ENCODE measurements at places on chromosomes 11 and 22.

DNA sequence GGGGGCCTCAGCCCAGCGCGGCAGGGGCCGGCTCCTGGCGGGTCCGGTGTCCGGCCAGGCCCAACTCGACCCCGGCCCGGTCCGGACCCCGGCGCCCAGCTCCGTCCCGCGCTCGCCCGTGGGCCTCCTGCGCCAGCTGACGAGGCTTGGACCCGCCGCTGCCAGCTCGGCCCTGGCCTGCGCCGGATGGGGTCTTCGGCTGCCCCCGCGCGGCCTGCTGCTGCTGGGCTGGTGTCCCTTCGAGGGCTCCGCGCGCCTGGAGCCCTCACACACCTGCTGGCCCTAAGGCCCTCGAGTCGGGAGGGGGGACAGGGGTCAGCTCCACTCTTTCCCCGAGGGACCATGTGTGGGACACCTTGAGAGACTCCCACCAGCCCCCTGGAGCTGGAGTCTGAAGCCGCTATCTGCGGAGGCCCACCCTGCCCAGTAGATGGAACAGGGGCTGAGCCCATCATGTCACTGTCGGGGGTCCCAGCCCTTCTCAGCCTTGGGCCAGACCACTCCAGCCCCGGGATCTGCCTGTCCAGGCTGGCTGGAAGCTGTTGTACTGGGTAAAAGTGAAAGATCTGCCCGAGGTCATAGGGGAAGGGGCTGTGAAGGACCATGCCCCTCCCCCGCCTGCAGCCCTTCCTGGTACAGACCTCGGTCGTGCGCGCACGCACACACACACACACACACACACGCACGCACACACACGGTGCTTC lies 768 bp upstream of the CDKN1C start:
- peak; percentile 30 for DNase-seq

- DNase-seq, result no peak
Observed at GRCh38 chr11:70397336-70397982, 870 bp upstream of the CTTN start.

- no peak for DNase-seq
Observed at GRCh38 chr11:85805387-85805786, 5.6 kb downstream of the SYTL2 start.

- no peak for DNase-seq
Observed at GRCh38 chr11:87819151-87819550, 356.1 kb downstream of the RAB38 start.

DNA sequence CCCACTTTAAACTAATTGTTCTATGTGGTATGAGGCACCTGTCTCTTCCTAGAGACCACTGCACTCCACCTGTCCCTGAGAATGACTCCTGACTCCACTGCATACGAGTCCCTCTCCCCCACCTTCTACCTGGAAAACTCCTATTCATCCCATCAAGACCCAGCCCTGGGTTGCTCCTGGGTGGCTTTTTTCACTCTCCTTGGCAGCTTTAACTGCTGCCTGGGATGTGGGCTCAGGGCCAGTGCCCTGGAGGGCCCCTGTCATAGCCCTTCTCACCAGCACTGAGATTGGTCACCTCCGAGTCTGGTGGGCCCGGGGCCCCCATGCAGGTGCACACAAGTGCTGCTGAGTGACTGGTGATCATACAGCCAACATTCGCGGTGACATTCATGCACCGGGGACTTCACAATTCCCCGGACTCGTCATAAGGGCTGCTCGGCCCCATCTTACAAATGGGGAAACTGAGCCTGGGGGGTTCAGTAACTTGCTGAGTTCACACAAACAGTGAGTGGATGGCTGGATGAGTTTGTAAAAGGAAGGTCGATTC lies 25.9 kb upstream of the TOLLIP start:
- no peak for DNase-seq

DNA sequence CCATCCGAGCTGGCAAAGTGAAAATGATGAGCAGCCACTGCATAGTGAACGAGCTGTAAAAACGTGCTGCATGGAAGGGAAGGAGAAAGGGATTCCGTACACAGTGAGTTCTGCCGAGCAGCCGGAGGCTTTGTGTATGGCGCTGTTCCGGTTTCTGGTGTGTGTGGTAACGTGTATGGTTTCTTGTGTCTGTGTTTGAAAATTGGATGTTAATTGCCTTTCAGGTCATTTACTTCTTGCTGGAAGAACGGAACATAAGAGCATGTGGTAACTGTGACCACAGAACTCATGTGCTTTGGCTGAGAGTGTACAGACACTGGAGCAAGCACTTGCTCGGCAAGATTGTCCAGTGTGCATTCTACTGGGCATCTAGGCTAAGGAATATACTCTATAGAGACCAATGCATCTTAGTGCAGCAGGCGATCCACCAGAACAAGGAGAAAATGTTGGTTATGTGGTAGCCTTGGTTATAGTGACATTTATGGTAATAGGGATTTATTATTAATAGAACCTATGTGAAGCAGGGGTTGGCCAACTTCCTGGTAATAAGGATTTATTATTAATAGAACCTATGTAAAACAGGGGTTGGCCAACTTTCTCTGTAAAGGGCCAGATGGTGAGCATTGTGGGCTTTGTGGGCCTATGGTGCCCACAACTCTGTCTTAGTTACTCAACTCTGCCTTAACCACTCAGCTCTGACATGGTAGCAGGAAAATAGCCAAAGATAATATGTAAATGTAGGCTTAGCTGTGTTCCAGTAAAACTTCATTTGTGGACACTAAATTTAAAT lies 49.2 kb downstream of the GRAMD1B start:
- DNase-seq, result no peak

GRCh38 chr11:76947800-76948199 lies 86.4 kb upstream of the B3GNT6 start:
- DNase-seq, result no peak

GRCh38 chr11:64081745-64082442 lies 46.2 kb downstream of the FLRT1 start:
- DNase-seq, result no peak

DNA sequence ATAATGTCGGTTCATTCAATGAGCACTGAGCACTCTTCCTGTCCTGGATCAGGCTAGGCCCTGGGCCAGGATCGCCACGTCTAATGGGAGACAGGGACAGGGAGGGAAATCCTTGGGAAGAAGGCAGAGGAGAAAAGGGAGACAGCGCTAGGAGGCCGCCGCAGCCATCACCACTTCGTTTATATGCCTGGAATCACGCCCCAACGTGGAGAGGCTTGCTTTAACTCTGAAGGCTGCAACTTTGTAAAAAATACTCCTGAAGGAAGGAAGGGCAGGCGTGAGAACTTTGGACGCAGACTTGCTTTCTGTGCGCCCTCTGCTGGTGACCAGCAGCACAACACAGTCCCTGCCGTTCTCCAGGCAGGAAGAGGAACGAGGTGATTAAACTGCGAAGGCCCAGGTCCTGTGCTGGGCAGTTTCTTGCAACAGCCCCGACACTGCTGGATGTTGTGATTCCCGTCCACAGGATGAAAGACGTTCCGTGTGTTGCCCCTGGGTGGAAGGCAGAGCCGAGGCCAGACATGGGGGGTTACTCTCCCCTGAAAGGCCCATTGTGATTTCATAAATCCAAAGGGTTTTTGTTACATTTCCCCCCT lies 22.1 kb downstream of the RIBC2 start:
- DNase-seq, result peak; percentile 77

DNA sequence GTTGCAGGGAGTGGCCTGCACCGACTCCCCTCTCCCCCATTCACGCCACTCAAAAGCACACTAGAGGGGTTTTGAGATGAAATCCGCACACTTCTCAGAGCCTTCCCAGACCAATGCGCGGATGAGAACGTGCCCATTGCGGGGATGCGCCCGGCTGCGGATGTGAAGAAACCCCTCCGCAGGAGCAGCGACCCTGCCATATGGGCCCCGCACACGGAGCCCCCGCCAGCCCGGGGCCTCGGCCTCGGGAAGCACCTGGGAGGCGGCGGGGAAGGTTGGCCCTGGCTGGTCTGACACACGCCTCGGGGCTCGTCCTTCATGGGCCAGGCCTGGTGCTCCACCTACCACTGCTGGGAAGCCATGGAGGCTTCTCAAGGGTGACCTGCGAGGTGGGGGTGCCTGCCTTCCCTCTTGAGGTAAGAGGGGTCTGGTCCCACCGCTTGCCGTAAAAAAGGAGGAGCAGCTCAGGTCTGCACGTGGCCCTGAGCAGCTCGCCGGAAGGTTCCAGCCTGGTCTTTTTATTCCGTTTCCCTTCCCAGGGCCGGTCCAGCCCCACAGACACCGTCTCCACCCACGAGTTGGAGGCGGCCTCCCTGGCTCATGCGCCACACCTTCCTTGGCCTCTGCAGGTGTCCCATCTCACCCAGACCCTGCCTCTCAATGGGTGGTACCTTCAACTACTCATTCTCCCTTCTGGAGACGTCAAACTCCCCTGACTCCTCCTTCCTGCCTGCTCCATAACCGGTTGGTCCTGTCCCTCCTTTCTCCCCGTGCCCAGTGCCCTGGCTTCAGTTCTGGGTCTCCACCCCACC lies 39.4 kb downstream of the TRMU start:
- DNase-seq, result no peak

- no peak for DNase-seq
Observed at GRCh38 chr22:49263101-49263500, 564.6 kb downstream of the BRD1 start.

GRCh38 chr11:21561581-21561980 lies 631.3 kb upstream of the ANO5 start:
- no peak for DNase-seq

DNA sequence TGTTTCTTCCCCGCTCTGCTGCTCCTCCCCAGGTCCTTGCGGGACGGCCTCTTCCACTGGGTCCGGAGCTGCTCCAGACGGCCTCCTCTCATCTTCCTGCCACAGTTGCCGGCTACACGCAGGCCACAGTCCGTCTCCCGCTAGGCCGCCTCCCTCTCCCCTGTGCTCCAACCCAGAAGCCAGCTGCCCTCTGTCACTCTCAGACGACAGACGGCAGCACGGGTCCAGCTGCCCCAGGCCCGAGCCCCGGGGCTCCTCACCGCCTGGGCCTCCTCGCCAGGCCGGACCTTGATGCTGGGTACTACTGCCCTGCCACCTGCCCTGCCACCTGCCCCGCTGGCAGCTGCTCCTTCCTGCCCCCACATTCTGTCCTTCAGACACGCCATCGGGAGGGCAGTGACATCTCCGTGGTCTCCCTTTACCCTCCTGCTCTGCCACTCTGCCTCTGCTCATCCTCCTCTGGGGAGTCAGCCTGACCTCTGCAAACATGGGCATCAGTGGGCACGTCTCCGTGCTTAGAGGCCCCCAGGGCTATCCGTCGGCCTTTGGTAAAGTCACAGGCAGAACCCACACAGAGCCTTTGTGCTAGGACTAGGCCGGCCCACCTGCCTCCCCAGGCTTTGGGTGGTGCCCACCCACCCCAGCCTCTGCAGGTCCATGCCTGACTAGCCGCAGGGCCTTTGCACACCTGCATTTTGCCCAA lies 43.1 kb upstream of the TH start:
- DNase-seq, result no peak

- DNase-seq, result peak; percentile 26
Observed at GRCh38 chr22:31488988-31489617, 539 bp downstream of the EIF4ENIF1 start.

DNA sequence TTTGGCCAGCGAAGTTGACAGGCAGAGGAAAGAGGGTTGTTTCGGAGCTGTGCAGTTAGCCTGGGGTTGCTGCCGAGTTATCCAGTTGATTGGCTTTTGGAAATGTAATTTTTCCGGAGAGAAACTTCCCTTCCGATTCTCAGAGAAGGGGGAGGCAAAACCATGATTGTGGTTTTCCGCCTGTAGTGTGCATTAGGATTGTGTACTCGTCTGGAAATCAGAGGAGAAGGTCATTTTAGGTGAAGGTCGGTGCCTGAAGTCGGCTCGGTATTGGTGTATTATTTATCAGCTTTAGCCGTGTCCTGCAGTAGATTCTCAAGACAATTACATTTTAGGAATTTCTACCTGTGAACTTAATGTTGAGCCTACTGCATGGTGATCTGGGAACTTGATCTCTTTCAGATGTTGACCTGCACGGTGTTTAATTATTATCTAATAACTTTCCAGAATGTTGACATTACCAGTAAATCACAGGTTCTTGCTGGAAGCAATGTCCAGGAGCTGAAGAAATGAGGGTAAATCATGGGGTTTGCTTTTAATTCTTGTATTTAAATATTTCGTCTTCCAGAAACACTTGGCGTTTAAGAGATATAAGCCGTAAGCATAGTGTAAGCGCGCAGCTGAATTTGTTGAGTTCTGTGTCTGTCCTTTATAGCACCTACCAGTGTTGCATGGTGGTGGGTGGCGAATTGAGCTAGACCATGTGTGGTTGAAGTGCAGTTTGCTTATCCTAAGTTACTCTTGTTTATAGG lies 1.3 kb downstream of the ARHGEF12 start:
- DNase-seq, result no peak

DNA sequence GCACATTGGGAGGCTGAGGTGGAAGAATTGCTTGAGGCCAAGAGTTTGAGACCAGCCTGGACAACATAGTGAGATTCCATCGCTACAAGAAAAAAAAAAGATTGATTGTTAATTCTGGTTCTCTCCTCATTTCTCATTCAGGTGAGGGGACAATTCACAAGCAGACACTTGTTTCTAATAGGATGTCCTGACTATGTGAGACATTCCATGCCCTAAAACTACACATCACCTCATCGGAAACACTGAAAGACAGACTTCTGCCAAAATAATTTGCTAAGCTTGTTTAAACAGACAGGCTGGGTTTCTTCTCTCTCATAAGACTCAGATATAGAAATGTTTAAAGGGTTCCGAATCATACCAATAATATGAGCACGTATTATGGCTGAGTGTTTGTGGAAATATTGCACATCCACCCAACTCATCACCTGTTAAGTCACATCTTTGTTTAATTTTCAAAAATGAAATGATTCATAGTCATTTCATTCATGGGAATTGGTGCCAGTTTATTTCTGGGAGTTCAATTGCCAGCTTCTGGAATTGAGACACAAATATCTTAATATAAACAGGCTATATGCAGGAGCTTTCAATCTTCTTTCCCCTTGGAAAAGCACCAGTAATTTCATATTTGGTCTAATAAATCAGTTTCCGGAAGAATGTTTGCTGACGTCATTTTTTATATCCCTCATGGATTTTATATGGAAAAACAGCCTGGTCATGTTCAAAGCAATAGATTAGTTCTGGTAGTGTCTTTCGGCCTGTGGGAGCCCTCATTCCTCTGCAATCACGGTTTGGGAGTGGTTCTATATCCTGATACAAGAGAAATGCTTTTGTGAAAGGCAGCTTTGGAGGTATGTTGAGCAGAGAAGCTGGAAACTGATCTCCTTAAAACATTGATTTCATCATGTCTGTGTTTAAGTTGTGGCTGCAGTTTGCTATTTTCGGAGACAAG lies 87.0 kb downstream of the BDNF start:
- no peak for DNase-seq

DNA sequence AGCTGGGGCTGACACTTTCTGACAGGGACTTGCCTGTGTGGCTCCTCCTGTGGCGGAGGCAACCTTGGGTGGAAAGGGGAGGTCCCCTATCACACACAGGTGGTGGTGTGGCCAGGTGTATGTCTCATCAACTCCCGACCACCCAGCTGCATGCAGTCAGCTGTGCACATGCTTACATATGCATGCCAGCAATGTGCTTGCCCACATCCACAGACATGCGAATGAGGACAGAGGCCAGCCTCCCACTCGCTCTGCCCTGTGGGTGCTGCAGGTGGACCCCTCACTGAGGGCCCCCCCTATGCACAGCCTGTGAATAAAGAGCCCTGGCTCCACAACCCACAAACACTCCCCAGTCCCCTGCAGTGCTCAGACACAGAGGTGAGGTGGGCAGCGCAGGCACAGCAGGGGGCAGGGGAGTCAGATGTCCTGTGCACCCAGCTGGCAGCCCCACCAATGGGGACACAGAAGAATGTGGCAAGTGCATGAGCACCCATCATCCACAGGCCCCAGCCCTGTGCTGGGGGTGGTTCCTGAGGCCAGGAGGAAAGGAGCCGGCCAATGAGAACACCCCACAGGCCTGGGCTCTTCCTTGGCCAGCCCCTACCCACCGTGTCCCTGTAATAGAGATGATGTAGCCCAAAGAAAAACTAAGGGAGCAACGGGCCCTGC lies 9.5 kb downstream of the GNB1L start:
- no peak for DNase-seq

GRCh38 chr11:125330462-125331325 lies 165.4 kb downstream of the FEZ1 start:
- no peak for DNase-seq
